Heart left ventricle (tissue), 16 donors: ENCODE measurements at places on chromosomes 12 and 14. TPM values are rescaled to one million over a fixed set of nuclear protein-coding genes. Genes with fewer than 3 reads are reported as not detected.

CNTN1 gene
- total RNA-seq, result 0.44 TPM

PTPRQ gene
- not detected for total RNA-seq

TESPA1 gene
- not detected for total RNA-seq

FOXN4 gene
- not detected for total RNA-seq

CIDEB gene
- 10.1 TPM for total RNA-seq

- no peak for DNase-seq
Observed at GRCh38 chr14:87628780-87629179, 364.2 kb downstream of the GALC start.

GRCh38 chr12:114767084-114767760, 83.2 kb upstream of the TBX3 start:
- DNase-seq, result no peak

GRCh38 chr12:58764100-58764953, 156.0 kb downstream of the LRIG3 start:
- DNase-seq, result no peak

DNA sequence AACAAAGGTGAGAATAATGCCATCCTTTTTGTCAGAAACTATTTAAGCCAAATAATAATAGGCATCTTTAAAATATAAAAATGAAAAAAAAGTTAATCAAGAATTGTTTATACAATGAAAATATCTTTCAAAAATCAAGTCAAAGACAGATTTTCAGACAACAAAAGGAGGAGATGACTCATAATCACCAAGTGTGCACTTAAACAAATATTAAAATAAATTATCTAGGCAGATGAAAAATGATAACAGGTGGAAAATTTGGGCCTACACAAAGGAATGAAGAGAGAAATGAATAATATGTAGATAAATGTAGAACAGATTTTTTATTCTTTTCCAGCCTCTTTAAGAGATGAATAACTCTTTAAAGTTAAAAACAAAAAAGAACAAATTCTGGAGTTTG, 250.0 kb upstream of the PLEKHG7 start:
- DNase-seq, result no peak

DNA sequence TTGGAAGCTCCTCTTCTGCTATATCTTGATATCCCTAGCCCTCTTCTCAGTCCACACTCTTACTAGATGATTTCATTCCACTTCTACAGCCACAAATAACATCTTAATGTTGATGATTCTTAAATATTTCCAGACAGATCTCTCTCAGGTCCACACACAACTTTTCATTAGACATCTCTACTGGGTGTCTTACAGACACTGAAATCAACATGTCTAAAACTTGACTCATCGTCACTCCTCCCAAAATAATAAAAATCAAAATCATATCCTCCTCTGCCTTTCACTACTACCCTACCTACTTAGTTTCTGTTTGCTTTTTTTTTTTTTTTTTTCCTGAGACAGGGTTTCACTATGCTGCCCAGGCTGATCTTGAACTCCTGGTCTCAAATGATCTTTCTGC, 11.9 kb downstream of the PRDM4 start:
- no peak for DNase-seq

- DNase-seq, result no peak
Observed at GRCh38 chr14:42057111-42057510, 450.4 kb downstream of the LRFN5 start.

GRCh38 chr14:72753044-72753710, 140.7 kb downstream of the DPF3 start:
- DNase-seq, result no peak

- DNase-seq, result no peak
Observed at GRCh38 chr14:92277031-92277430, 45.9 kb upstream of the SLC24A4 start.

- no peak for DNase-seq
Observed at GRCh38 chr12:63766498-63766897, 13.2 kb upstream of the RXYLT1 start.
